Esophagus squamous epithelium (tissue), 5 donors: ENCODE measurements at places on chromosomes 2 and 18. TPM values are rescaled to one million over a fixed set of nuclear protein-coding genes. Genes with fewer than 3 reads are reported as not detected.

DNA sequence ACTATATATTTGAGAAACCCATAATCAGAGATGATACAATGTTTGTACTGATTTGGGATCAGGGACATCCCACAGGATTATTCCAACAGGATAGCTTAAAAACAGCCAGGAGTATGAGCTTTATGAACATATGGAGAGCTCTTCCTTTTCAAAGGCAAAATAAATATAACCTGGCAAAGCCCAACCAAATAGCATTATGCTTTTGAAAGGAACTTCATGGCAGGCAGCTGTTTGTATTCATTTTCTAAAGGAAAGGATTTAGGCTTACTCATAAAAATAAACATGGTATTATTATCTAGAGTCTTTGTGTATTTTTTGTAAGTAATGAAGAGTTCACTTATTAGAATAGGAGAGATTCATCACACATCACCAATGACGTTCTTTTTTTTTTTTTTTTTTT, 44.4 kb downstream of the CCDC195 start:
- no peak for DNase-seq

- no peak for DNase-seq
Observed at GRCh38 chr2:152603166-152603565, 114.1 kb downstream of the PRPF40A start.

DNA sequence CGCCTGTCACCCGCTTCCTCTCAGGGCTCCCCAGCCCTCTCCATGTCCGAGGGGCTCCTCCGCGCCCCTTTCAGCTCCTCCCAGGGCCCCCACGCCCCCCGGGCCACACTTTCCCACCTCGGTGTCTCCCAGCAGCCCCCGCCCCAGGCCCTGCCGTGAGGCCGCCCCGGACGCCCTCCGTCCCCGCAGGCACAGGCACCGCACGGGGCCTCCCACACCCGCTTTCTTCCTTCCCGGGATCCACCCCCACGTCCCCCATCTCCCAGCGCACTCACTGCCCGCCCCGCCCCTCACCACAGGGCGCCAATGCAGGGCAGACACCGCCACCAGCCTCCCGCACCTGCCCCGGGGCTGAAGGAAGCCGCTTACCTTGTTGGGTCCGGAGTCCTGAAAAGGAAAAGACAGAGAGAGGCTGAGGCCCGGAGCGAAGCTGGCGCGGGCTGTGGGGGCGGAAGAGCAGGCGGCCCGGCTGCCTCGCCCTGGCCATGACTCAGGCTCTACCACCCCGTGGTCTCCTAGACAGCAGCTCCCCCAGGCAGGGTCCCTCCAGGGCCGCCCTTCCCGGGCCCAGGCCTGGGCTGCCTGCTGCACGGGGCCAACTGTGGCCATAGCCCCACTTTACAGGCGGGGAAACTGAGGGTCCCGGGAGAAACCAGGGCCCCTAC, 37.7 kb downstream of the KIF1A start:
- DNase-seq: no peak

DNA sequence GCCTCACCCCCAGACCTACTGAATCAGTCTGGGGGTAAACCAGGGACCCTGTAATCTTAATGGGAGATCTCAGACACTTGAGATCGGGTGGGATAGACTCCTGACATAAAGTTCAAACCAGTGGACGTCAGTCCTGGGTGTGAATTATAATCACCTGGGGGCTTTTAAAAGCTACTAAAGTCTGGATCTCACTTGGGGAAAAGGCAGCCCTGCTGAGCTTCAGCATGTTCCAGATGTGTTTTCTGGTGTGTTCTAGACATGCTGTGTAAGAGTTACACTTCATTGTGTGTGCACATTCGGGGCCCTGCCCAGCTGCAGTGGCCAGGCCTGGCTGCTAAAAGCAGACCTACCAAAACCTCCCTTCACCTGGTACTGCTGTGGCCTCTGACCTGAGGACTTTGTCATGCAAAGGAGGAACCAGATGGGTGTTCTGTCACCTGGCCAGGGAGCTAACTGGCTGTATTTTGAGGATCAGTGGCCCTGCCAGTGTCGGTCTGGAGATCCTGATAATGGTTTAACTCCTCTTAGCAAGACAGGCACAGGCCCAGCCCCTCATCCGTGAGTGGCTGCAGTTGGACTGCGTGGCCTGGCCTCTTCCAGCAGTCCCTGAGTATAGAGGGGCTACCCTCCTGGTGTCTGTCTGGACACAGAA, 10.6 kb downstream of the RRM2 start:
- no peak for DNase-seq

DNA sequence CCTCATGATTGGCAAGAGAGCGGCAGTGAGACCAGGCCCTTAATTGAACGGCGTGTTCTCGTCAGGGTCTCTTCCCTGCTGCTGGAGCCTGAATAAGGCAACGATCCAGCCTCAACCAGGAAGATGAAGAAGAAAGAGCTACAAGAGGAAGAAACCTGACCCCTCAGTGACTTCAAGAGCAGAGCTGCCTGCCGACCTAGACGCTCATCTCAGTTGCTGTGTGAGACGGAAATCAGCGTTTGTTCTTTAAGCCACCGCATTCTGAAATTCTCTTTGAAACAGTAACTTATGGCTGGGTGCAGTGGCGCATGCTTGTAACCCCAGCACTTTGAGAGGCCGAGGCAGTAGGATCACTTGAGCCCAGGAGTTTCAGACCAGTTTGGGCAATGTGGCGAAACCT, 29.6 kb upstream of the KCNG3 start:
- DNase-seq: no peak

- no peak for DNase-seq
Observed at GRCh38 chr2:46692316-46692715, 213.0 kb downstream of the TMEM247 start.

DNA sequence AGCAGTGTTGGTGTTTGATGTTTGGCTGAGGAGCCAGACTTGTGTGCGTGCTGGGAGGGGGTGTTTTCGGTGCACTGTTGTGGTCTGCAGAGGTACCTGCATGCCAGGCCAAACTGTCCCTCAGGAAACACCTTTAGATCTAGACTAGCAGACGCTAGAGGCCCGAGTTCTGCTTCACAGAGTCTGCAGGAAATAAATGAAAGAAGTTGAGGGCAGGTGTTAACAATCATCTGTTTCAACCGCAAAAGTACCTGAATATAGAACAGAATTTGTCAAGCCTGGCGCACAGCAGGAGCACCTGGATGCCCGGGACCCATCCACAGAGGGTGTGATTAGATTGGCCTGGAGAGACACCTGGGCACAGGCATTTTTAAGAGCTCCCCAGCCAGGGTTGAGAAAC, 40.5 kb upstream of the REL start:
- DNase-seq: no peak

DNA sequence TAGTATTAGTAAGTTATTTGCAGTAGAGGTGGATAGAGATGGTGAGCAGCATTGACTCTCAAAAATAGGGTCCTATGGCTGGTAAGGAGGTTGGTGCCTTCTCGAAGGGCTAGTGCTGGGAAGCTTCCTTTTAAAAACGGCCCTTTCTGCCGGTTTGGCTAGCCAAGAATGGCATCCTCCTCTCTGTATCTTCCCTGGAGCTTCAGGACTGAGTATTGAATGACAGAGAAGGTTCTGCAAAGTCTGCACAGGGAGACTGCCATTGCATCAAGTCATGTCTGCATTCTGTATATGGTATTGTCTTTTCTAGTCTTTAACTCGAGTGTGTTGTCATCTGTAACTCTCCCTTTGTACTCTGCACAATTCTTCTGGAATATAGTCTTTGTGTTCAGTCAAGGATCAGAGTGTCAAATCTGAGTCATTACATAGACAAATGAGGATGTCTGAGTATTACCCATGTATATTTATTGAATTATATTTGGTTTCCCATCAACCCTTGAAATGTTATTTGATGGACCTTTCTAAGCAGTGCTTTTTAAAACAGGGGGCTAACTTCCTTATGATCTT, 1.1 kb downstream of the LDLRAD4 start:
- DNase-seq: no peak

GRCh38 chr2:197600306-197600705, 75.1 kb downstream of the RFTN2 start:
- no peak for DNase-seq

- no peak for DNase-seq
Observed at GRCh38 chr2:104028061-104028460, 825.9 kb upstream of the POU3F3 start.

DNA sequence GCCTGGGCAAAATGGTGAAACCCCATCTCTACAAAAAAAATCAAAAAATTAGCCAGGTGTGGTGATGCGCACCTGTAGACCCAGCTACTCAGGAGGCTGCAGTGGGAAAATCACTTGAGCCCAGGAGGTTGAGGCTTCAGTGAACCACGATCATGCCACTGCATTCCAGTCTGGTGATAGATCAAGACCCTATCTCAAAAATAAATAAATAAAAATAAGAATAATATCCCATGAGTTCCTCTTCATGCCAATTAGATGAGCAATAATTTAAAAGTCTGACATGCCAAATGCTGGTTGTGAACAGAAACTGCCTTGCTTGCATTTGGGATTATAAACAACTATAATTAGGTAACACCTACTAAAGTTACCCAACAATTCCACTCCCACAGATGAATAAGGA, 22.1 kb upstream of the ANKRD44 start:
- no peak for DNase-seq

DNA sequence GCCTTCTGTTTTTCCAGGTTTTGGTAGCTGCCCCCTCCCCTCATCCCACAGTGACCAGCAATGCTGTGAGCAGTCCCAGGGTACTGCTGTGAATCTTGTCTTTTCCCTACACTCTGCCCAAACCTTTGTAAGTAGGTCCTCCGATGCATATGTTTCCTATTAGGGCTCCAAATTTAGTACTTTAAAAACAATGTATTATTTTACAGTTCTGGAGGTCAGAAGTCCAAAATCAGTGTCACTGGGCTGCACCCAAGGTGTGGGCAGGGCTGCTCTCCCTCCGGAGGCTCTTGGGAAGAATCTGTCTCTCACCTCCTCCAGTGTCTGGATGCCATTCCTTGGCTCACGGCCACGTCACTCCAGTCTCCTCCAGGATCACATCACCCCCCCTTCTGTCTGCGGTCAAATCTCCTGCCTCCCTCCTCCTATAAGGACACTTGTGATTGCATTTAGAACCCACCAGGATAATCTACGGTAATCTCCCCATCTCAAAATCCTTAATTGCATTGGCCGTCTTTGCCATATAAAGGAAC, 208.5 kb downstream of the SH3BP4 start:
- no peak for DNase-seq

DNA sequence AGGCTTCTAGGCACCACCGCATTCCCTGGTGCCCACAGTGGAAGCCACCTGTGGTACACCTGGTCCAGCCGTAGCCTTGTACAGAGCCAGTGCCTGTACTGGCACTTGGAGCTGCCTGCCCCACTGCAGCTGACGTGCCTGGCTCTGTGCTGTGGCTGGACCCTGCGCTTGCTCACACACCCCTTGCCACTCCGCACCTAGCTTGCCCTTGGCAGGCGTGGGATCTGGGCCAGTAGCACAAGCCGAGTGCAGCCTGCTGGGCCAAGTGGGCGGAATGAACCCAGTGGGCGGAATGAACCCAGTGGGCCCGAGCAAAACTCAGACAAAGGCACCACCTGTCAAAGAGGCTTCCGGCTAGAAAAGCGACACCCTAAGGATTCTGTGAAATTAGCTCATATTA, 126.3 kb downstream of the ARHGAP28 start:
- DNase-seq: no peak

DNA sequence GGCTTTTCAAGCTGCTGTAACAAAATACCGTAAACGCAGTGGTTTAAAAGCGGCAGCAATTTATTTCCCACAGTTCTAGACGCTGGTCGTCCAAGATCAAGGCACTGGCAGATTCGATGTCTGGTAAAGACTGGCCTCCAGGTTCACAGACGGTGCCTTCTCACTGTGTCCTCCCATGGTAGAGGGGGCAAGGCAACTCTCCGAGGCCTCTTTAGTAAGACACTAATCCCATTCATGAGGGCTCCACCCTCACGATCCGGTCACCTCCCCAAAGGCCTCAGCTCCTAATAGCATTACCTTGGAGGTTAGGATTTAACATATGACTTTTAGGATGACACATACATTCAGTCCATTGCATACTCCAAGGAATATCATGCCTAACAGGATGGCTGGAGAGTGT, 117.2 kb downstream of the SH3RF3 start:
- no peak for DNase-seq

- no peak for DNase-seq
Observed at GRCh38 chr18:5543036-5543680, 639 bp downstream of the EPB41L3 start.

DNA sequence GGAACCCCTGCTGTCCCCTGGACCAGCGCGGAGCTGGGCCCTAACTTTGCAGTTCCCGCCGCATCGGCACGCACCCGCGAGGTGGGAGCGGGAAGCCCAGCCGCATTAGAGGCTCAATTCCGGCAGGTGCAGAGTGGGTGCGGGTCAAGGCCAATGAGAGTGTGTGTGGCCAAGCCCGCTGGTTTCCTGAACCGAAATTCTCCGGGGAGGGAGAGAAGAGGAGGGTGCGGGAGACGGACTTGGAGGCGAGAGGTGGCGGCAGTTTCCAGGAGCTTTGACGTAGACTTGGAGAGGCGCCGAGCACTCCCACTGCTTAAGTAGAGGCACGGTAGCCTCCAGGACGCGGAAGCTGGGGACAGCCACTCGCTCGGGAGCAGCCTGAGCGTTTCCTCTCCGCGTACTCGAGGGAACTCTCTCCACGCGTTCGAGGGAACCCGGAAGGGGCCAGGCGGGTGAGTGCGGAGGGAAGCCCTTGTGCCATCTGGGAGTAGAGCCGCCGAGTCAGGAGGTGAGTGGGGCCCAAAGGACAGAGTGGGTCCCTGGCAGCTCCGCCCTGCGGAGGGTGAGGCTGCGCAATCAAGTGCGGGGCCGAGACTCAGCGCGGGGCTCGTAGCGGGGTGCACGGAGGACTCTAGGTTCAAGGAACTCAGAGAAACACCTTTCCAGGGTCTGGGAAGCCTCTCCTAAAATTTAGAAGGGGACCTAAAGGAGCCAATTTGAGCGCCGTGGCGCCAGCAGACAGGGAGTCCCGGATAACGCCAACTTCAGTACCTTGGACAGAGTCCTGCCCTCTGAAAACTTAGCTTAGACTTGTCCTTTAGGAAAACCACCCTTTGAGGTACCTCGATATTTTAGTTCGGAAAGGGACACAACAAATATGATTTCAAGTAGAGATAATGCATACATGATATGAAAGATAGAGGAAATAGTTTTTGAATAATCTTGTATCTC, at the start of gene FAM237A:
TSS of gene FAM237A (plus strand) at position 413 of the 951 bp plus-strand sequence. CDS start 1,750 bp downstream, outside the sequence.
- no peak for DNase-seq

DNA sequence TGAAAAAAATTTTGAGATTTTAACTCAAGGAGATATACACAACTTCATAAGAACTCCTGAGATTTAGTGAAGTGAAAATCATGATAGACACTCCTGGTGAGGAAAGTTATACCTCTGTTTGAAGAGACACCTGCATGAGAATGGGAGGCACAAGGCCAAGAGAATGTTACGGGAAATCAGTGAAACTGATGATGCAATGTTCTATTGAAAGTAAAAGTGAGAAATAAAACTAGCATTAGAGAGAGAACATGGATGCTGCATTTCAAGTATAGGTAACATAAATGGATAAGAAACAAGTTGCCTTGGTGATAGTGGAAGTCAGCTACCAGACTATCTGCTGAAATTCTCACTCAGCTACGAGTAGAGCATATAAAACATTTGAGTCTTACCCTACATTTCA, 562.1 kb upstream of the FANCL start:
- no peak for DNase-seq

The EPB41L3 gene
- total RNA-seq: 34.1 TPM

The ADCYAP1 gene
- total RNA-seq: 2.7 TPM

The KCNIP3 gene
- total RNA-seq: 7.4 TPM

The HIBCH gene
- 31.0 TPM for total RNA-seq

The GPR55 gene
- 0.61 TPM for total RNA-seq

The MAP2 gene
- 5.8 TPM for total RNA-seq

The ZNF385B gene
- not detected for total RNA-seq

The C2orf76 gene
- 5.7 TPM for total RNA-seq

The FKBP1B gene
- 9.5 TPM for total RNA-seq

The FOXI3 gene
- not detected for total RNA-seq

The BCL11A gene
- 46.2 TPM for total RNA-seq

The IL1R2 gene
- 61.7 TPM for total RNA-seq

The CAB39 gene
- total RNA-seq: 63.9 TPM
